Activated naive CD4-positive, alpha-beta T cell (primary cell): ENCODE measurements at places on chromosomes 11 and 22.

- no peak for DNase-seq
These were observed 951 bp upstream of the EHD1 start for GRCh38 chr11:64879244-64879900.

DNA sequence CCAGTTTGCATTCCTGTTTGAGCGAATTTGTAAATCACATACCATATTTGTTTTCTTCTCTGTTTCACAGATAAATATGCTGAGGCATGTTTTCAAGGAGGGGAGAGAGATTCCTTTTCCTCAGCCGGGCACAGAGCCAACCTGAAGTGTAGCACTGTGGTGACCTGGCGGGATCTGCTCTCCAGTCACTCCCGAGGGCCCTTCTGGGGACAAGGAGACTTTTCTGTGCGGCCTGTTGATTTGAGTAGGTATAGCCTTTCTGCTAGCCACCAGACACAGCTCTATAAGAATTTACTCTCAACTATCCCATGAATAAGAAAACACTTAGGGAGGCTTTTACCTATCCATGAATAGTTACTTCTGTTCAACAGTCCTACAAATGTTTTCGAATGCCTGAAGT, 63.5 kb upstream of the FDX1 start:
- DNase-seq = no peak

DNA sequence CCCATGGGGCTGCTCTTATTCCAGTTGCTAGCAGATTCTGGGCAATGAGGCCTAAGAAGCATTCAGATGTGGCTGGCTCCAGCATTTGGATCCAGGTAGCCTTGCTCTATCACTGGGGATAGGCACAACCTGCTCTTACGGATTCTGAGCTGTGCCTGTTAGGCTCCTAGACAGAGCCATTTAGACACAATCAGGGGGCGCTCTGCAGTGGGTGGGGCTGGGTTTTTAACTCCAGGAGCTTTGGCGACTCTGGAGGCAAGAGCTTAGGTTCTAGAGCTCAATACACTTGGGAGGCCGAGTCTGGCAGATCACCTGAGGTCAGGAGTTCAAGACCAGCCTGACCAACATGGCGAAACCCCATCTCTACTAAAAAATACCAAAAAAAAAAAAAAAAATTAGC, 32.0 kb downstream of the KCNC1 start:
- no peak for DNase-seq

- no peak for DNase-seq
These were observed 25.8 kb upstream of the NUCB2 start for GRCh38 chr11:17250561-17251350.

- DNase-seq = no peak
These were observed 50.5 kb upstream of the SHISAL1 start for GRCh38 chr22:44363013-44363979.

DNA sequence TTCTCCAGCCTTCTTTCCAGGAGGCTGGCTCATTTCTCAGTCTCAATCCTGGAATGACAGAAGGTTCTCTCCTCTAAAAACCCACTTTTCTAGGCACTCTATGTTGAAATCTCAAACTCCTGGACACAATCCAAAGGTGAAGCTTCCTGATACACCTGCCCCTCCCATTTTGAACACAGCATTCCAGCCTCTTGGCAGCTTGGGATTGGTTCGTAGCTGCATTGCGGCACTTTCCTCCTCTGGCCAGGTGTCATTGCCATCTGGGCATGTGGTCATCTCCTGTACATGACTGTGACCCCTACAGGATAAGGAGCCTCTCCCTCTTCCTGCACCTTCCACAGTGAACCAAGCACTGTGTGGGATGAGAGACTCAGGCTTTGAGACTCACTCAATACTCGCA, 230.2 kb upstream of the B3GAT1 start:
- DNase-seq = no peak

GRCh38 chr22:50302041-50302541, 5.4 kb downstream of the PLXNB2 start:
- no peak for DNase-seq

- DNase-seq = no peak
These were observed 16.9 kb upstream of the ARHGAP42 start for GRCh38 chr11:100670140-100670539.

DNA sequence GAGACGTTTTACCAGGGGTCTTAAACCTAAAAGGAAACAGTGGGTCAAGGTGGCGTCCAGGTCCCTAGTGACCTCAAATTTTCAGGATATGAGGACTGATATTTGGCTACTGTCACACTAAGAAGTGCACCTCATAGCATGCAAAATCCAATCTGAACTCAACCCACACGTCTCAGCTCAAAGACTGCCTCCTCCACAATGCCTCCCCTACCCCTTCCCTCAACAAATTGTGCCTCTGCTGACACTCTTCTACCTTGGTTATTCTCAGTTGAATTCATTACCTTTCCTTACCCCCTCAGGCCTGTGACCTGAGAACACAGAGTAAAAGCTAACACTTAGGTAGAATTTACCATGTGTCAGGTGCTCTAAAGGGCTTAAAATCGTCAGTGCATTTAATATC, 12.4 kb upstream of the LIPT2 start:
- no peak for DNase-seq

- no peak for DNase-seq
These were observed 35.1 kb downstream of the HIPK3 start for GRCh38 chr11:33292311-33292710.

- no peak for DNase-seq
These were observed 4.3 kb downstream of the LDHC start for GRCh38 chr11:18416459-18416858.

GRCh38 chr11:845872-846495, 3.3 kb downstream of the TSPAN4 start:
- DNase-seq = no peak

GRCh38 chr11:66924272-66924671, 33.9 kb downstream of the PC start:
- DNase-seq = no peak

DNA sequence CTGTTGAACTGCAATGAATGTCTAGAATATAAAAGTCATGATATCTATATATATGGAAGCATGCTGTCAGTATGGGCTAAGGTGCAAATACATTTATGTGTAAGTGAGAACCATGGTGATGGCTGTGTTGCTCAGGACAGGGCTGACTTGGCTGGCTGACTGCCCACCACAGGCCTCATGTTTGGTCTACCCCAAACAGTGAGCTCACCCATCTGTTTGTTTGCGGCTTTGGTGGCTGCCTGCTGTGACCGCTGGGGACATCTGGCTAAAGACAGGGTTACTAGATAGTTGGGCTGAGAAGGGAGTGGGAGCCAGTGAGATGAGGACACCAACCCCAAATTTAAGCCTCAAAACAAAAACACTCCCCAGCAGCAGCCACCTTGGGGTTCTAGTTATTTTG, 6.3 kb downstream of the CD44 start:
- no peak for DNase-seq

GRCh38 chr11:17400048-17400775, 11.8 kb upstream of the KCNJ11 start:
- DNase-seq = no peak
